NAMALWA (cell line): ENCODE measurements at places on chromosomes 3 and 15.

DNA sequence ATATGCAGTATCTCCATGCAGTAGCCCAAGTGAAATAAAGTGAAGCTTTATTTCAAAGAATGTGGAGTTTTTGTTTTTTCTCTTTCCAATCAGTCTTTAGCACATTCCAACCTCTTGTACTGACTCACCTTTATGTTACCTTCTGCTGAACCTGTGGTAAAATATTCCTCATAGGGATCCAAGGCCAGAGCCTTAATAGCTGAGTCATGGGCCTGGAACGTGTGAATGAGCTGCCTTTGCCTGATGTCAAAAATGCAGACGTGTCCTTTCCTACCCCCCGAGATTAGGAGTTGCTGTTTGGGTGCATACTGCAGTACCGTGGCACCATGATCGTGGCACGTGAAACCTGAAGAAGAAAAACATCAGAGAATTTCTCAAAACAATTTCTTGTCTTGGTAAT, 108.5 kb downstream of the GLDN start:
- DNase-seq: no peak

DNA sequence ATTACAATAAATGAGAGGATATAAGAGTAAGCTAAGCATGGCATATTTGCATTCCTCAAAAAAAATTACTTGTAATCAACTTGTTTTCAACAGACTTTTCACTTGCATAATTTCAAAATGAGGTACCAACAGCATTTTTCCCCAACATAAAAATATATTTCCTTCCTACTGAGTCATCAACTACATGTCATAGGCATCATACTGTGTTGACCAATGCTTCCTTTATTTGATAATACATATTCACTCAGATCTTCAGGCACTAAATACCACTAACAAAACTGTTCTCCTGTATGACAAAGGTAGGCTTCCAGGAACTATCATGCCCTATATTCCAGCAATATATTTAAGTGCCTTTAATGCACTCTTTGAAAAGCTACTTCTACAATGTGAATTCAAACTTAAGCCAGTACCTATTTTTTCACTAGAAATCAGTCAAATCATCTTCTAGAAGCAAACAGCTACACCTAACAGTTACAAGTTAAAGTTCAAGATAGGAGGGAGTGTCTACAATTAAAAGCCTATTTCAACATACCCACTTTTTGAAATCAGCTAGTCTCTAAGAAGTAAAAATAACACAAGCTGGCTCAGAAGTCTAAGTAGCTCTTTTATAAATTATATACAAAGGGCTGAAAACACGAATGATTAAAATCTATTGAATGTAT, 11.3 kb downstream of the ADAM10 start:
- no peak for DNase-seq

DNA sequence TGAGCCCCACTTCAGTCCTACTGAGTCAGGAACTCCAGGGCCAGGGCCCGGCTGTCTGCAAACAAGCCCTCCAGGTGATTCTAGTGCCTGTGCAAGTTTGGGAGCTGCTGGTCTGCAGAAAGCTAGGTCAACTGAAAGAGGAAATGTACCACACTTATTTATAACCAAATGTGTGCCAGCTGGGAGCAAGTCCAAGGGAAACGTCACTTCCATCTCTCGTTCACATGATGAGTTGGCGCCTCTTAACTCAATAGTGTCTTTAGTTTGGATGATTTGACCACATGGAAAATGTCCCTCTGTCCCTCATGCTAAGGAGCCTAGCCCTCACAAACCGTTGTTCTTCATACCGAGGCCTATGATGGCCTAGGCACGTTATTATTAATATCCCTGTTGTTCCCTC, 43.2 kb downstream of the GOLGA8S start:
- no peak for DNase-seq

DNA sequence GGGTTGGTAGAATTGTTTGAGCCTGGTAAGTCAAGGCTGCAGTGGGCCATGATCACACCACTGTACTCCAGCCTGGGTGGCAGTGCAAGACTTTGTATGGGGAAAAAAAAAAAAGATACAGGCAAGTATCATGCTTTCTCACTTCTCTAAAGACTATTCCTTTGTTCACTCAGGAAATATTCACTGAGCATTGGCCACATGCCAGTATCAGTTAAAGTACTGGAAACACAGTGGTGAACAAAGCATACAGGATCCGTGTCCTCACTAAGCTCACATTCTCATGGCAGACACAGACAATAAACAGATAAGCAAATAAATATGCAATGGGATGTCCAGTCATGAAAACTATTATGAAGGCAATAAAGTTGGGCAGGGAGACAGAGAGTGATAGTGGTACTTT, 5.1 kb upstream of the MTHFS start:
- DNase-seq: no peak

DNA sequence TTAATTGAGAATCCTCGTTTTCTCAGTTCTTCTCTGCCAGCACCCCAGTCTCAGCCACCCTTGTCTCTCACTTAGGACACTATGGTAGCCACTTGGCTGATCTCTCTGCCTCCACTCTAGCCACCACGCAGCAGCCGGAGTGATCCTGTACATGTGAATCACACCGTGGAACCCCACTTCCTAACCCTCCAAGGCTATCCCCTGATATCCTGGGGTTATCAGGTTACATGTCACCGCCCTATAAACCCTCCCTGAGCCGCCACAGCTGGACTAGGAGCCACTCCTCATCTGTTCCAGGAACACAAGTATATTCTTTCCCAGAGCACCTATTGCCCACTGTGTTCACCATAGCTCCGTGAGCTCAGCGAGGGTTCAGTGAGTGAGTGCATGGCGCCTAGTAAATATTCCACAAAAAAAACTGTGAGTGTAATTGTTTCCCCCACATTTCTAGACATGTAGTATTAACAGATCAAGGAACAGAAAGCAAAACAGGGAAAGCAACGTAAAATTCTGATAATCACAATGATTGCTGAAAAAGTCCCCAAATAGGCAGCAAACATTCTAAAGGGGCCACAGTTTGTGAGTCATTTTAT, 661 bp upstream of the PARP14 start:
- DNase-seq: no peak

GRCh38 chr15:38029736-38030135, 95.3 kb downstream of the TMCO5A start:
- DNase-seq: no peak

DNA sequence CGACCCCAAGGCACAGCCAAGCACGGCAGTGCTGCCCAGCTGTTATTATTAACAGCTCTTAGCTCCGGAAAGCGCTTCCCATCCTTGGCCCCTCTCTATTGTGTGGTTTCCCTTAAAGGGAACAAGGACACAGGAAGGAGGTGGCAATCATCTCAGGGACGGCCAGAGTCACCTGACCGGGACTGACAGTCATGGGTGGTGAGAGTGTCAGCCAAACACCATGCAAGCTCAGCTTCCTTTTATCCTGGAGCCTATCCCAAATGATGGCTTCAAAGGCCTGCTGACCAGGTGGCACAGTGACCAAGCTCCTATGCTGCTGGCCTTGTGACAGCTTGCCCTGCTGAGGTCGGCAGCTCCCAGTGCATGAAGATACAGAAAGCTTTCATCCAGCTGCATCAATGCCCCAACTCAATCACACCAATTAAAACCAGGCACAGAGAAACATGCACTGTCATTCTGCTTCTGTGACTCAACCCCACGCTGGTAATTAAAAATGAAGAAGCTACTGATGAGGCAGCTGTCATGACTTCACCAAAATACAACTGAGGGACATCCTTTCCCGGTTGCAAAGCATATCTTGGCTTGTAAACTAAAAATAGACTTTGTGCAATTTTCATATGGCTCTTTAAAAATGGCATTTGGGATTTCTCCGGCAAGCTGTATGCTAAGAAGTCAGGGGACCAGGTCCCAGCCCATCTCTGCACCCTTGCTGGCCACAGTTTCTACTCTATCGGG, 34.0 kb downstream of the PCSK6 start:
- DNase-seq: no peak

DNA sequence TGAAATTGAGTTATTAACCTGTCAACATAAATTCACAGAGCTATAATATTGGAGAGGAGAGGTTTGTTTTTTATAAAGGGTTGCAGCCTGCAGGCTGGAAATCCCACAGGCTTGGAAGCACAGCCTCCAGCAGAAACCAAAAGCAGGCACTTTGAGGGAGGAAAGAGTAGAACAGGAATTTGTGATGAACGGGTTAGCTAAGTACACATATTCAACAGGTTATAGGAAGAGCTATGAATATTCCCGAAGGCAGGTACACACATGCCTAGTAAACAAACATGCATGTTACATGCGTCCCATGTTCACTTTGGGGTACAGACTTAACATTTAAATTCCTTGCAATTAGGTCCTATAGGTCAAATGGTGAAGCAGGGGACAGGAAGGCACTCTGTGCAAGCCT, 25.9 kb upstream of the LIPC start:
- DNase-seq: no peak

- no peak for DNase-seq
Observed at GRCh38 chr15:69482686-69483256, 30.2 kb downstream of the RPLP1 start.

DNA sequence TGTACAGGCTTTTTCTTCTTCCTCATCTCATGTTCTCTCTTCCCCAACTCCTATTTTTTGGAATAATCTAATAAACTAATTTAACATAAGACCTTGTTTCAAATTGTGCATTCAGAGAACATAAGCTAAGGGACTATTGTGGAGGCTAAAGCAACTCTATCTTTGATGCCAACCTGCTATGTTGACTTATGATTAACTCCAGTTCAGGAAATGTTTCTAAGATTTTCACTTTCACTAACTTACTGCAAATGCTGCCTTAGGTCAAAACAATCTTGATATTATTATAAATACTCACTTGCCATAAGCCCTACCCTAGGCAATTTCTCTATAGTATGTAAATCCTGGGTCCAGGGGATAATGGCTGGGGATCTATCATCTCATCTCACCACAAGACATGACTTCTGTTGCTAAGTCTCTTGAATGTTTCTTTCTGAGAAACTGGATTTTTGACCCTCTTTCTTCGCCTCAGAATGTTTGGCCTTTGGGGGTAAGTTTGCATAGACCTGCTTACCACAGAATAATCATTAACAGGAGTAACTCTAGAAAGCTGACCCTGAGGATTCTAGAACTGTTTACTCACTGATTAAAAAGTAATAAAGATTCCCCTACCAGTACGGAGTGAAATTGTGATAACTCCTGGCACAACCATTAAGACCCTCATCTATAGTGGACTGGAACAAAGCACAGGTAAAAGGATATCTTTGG, 768.1 kb downstream of the GBE1 start:
- DNase-seq: no peak

DNA sequence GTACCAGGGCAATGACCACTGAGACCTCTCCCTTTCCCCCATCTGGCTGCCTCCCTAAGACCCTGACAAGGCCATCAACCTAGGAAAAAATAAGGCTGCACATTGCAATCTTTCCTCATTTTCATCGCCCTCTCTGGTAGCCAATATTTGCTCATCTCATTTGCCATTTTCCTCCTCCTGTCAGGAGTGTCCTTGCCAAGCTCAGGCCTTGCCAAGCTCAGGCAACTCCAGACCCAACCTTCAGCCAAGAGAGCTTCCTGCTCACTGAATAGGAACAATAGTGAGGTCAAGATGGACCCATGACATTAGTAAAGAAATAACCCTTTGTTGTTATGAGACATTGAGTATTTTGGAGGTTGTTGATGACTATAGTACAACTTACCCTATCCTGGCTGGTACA, 380.3 kb downstream of the RSL24D1 start:
- DNase-seq: no peak

DNA sequence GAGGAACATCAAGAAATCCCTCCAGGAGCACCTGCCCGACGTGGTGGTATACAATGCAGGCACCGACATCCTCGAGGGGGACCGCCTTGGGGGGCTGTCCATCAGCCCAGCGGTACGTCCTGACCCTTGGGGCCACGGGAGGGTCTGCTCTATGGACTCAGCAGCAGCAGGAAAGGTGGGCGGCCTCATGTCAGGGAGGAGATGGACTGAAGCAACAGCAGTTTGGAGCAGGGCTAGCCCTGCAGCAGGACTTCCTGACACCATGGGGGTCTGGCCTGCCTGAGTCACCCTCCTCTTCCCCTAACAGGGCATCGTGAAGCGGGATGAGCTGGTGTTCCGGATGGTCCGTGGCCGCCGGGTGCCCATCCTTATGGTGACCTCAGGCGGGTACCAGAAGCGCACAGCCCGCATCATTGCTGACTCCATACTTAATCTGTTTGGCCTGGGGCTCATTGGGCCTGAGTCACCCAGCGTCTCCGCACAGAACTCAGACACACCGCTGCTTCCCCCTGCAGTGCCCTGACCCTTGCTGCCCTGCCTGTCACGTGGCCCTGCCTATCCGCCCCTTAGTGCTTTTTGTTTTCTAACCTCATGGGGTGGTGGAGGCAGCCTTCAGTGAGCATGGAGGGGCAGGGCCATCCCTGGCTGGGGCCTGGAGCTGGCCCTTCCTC, 24.2 kb downstream of the HDAC11 start:
- no peak for DNase-seq

DNA sequence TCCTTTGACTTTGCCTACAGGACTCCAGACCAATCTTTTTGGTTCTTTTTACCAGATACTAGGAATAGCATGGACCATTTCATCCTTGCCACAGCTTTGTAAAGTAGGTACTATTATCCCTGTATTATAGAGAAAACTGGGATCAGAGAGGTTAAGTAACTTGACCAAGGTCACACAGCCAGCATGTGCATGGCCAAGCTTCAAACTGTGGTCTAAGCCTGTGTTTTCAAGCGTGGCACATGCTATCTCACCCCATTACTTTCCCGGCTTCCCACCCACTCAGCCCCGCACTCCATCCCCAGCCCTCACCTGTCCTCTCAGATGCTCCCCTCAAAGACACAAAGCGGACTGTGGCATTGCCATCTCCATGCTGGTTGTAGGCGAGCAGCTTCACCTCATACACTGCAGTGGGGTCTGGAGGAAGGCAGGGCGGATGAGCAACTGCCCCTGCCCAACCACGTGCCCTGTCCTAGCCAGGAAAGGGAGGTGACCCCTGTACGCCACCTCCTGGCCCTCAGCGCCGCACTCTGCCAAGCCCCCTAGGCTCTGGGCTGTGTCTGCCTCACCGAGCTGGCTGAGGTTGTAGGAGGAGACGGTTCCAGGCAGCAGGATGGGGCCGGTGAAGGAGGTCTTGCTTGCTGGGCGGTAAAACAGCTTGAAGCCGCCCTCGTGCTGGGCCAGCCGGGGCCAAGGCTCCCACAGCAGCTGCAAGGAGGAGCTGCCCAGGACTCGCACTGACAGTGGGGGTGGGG, 25.7 kb downstream of the RNU5B-1 start:
- no peak for DNase-seq

GRCh38 chr3:24850245-24850644, 355.6 kb upstream of the THRB start:
- DNase-seq: no peak

GRCh38 chr3:195005251-195005620, 265.7 kb downstream of the XXYLT1 start:
- no peak for DNase-seq
